ENCODE measurements at places on chromosomes 2 and 18. TPM values are rescaled to one million over a fixed set of nuclear protein-coding genes. Genes with fewer than 3 reads are reported as not detected.
A peak's percentile ranks its signal among the peaks of the same experiment; 100 is the strongest.

The NOL4 gene
- not detected for total RNA-seq

The LHCGR gene
- not detected for total RNA-seq

The AP1S3 gene
- total RNA-seq = 2.2 TPM

The KLHL29 gene
- total RNA-seq = 3.3 TPM

DNA sequence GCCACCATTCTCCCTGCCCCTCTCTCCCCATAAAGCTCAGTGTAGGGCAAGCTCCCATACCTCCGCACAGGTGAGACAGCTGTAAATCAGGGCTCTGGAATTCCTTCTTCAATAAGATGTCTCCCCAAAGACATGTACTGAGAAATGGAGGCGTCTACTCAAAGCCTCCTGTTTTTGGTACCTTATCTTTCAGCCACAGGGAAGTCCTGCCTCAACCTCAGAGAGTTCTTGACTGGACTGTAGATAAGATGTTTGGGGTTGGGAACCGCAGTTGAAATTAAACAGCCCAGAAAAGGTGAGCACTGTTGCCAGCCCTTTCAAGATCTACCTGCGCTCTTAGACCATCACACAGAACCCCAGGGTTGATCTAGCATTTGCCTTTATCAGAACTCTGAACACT, 1.4 kb upstream of the GALNT14 start:
- no peaks in the 10 kb centered on the region for H3K36me3 ChIP-seq
- DNase-seq = no peak
- no peaks in the 10 kb centered on the region for H3K4me1 ChIP-seq
- no peak overlapping the region for H3K4me3 ChIP-seq

DNA sequence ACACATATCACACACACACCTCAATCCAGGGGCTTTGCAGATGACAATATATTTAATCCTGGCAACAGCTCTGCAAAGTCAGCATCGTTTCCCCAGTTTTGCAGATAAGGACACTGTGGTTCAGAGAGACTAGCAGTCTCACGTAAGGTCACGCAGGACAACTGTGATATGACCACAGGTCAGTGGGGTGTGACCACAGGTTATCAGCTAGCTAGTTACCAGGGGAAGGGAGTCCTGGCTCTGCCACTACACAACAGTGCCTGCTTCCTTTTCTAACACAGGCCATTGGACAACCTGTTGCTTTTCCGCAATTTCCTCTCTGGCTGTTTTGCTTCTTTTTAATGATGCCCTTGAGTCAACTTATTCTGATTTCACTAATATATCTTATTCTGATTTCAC, 33.3 kb downstream of the RBMS1 start:
- H3K27me3 ChIP-seq = no peaks in the 10 kb centered on the region
- no peak overlapping the region for H3K4me3 ChIP-seq
- no peak overlapping the region for H3K27ac ChIP-seq
- no peaks in the 10 kb centered on the region for H3K4me1 ChIP-seq

GRCh38 chr2:233033672-233034071, 1.2 kb downstream of the NEU2 start:
- DNase-seq = peak; percentile 86
- H3K4me1 ChIP-seq = peaks cover 19% of the 10 kb centered on the region
- H3K27ac ChIP-seq = no peak overlapping the region
- no peaks in the 10 kb centered on the region for H3K36me3 ChIP-seq
- H3K4me3 ChIP-seq = no peak overlapping the region

GRCh38 chr18:42156281-42156680, 201.2 kb downstream of the PIK3C3 start:
- no peak overlapping the region for H3K27ac ChIP-seq
- H3K4me3 ChIP-seq = no peak overlapping the region
- H3K36me3 ChIP-seq = no peaks in the 10 kb centered on the region
- no peaks in the 10 kb centered on the region for H3K4me1 ChIP-seq

GRCh38 chr18:76494231-76495005, 624 bp downstream of the ZNF516 start:
- H3K27me3 ChIP-seq = no peaks in the 10 kb centered on the region
- peak overlapping the region; percentile 86 for H3K27ac ChIP-seq
- H3K4me1 ChIP-seq = peaks cover 18% of the 10 kb centered on the region
- H3K4me3 ChIP-seq = peak overlapping the region; percentile 91
- H3K36me3 ChIP-seq = no peaks in the 10 kb centered on the region
- peak; percentile 90 for DNase-seq

DNA sequence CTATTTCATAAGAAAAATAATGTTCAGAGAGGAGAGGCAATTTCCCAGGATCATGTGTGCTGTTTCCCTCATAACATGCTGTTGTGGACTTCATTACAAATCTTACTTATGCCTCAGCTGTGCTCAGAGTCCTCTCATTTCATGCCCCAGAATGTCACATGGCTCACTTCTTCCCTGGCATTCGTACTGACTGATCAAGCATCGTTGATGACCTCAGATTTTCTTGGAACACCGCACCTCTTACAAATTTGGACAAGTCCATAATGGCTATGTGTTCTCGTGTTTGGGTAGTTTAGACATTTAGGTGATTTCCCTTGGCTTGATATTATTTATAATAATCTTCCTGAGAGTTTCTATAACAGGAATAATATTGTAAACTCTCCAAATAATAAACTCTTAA, 32.9 kb downstream of the SERPINB7 start:
- H3K4me3 ChIP-seq = no peak overlapping the region
- H3K4me1 ChIP-seq = no peaks in the 10 kb centered on the region
- DNase-seq = no peak
- H3K36me3 ChIP-seq = no peaks in the 10 kb centered on the region
- no peak overlapping the region for H3K27ac ChIP-seq
- peaks cover 5% of the 10 kb centered on the region for H3K27me3 ChIP-seq
